ENCODE measurements at places on chromosomes 16 and 17.
A peak's percentile ranks its signal among the peaks of the same experiment; 100 is the strongest.

- DNase-seq: no peak
Measured at GRCh38 chr17:6070430-6070912, 292 bp downstream of the WSCD1 start.

DNA sequence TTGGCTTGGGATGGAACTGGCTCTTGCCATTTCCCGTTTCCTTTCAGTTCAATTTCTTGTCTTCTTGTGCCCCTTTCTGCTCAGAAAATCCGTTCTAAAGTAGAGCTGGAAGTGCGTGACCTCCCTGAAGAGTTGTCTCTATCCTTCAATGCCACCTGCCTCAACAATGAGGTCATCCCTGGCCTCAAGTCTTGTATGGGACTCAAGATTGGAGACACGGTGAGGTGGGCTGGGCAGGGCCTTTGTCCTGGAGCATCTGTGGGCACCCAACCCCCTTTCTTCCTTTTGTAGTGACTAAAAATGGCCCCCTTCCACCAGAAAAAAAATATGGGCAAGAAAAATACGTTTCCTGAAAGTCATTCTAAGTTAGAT lies 32.9 kb upstream of the EFCAB13 start:
- DNase-seq: no peak

DNA sequence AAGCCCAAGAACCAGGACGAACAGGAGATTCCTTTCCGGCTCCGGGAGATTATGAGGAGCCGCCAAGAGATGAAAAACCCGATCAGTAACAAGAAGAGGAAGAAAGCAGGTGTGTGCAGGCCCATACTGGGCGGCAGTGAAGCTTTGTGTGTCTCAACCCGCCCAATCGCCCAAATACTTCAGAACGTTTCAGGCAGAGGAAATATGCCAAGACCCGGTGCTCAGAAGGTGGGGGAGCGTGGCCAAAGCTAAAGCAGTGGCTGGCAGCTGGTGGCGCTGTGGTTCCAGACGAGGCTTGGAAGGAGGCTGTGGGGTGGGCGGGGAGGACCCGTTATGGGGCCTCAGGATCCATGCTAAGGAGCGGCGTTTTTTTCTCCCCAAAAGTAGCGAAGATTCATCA lies 1.2 kb downstream of the CCDC137 start:
- DNase-seq: no peak

DNA sequence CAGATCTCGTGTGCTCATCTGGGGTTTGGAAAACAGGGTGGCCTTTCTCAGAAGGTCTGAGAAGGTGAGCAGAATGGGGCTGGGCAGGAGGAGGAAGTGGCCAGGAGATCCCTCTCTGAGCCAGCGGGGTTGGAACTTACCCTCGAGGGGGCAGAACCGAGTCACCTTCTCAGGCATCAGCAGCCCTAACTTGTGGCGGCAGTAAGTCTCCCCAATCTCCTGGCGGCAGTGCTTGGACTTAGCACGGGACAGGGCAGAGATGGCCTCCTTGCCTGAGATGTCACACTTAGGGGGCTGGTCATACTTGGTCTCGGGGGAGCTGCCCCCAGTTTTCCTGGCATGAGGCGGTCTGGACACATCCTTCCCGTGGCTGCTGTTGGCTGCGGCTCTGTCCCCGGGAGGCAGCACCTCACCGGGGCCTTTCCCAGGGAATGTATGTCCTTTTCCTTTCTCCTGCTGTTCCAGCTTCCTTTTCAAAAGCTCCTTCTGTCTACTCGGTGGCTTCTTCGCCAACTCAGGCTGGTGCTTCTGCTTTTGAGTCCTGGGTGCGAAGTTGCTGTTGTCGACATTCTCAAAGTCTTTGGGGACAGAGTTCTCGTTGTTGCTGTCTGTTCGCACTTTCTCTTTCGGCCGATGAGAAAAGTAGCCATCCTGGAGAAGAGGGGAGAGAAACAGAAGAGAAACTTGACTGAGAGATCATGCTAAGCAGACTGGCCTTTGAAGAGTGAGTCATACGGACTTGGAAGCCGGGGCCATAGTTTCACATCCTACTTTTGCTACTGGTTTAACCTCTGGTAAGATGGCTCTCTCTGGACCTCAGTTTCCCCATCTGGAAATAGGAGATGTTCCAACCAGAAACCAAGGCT lies 211.7 kb downstream of the XYLT1 start:
- peak; percentile 90 for DNase-seq

GRCh38 chr17:78172249-78173051 lies 4.1 kb downstream of the SYNGR2 start:
- peak; percentile 77 for DNase-seq

GRCh38 chr16:86580063-86580790 lies 1.9 kb downstream of the FOXL1 start:
- DNase-seq: no peak
